ENCODE measurements at places on chromosomes 2 and 18.

- no peak for DNase-seq
Observed at GRCh38 chr2:46973673-46974072, 58.1 kb upstream of the MCFD2 start.

GRCh38 chr2:15364561-15364960, 196.6 kb downstream of the NBAS start:
- DNase-seq: no peak

DNA sequence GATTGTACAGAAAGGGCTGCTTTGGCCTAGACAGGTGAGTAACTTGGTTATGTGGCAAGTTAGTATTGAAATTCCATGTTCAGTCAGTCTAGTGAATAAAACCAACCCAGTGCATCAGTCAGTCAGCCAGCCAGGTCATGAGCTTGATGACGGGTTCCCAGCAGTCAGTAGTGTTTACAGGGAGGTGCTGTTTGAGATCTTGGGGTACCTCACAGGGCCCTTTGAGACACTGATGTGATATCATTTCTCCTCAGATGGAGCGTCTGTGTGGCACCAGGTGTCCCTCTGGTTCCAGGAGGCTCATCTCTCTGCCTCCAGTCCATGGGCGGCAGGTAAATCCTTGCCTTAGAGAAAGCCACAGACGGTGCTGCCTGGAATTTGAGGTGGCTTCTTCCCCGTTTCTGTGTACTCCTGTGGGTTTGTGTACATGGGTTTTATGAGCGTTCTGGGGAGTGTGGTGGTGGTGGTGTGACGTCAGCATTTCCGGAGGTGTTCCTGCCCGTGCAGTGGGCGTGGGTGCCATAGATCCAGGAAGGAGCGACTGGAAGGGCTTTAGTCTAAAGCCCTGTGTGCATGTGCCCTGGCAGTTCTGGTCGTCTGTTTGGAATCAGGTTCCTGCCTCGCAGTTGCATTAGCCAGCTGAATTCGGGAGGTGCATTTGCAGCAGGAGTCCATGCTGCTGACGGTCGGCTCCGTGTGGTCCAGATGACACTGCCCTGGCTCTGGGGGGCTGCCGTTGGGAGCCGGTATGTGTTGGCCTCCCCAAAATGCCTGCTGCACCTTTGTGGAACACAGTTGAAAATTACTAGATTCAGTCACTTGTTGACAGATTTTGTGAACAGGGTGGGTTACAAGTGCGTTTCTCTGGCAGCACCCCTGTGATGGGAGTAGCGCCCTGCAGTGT, 2.1 kb downstream of the CTDP1 start:
- DNase-seq: no peak

GRCh38 chr2:28750316-28751251, 1.0 kb upstream of the PPP1CB start:
- peak; percentile 44 for DNase-seq

GRCh38 chr2:144082327-144082726, 437.6 kb downstream of the ZEB2 start:
- no peak for DNase-seq

GRCh38 chr2:71716697-71717624, 263.6 kb downstream of the DYSF start:
- no peak for DNase-seq

All from eye (tissue), 1 donor.